ENCODE measurements at places on chromosomes 5 and 9.

- no peak for DNase-seq
These were observed 24.6 kb downstream of the SECISBP2 start for GRCh38 chr9:89342948-89343347.

DNA sequence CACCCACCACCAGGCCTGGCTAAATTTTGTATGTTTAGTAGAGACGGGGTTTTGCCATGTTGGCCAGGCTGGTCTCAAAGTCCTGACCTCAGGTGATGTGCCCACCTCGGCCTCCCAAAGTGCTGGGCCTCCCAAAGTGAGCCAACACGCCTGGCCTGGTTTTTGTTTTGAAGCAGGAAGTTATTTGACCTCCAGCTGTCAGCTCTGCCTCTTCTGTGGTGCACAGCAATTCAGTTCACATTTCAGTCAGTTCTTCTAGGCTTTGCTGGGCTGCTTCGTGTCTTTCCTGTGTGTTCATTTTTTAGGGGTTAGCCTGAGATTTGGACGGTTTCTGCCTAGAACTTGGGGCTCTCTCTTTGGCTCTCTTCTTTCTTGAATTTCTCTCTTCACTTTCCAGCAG lies 8.9 kb downstream of the LCN1 start:
- no peak for DNase-seq

DNA sequence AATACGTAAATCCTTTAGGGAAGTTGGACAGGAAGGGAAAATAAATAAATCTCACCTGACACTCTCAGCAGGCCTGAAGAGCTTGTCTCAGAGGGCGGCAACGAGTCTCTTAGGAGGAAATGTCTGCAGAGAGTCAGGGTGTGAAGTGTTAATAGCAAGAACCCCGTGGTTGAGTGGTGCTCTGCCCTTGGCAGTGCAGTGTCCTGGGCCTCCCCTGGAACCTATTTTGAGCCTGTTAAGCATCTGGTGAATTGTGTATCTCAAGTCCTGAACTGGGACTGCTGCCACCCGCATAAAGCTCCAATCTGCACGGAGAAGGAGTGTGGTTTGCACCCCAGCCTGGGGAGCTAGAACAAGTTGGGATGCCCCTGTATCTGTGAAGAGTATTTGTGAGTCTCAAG lies 211.8 kb downstream of the GOLPH3 start:
- DNase-seq: no peak

DNA sequence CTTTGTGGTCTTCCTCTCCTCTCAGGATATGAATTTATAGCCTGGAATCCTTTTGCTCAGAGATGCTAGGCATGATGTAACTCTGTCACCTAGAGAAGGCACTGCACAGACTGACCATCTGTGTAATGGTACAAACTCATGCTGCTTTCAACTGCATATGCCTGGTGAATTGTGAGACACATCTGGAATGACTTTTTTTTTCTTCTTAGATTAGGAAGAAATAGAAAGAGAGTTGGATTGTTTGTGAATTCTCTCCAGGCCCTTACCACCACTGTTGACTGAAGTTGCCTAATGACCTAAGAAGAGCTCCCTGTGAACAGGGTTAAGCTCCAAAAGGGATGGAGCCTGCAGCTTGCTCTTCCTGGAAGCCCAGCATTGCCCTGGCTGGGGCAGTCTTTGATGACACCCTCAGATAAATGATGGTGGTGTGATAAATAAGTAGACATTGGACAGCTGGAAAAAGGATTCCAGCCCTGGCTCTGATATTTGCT lies 47.8 kb upstream of the TRIM32 start:
- DNase-seq: no peak

GRCh38 chr5:176908675-176909368 lies 9.7 kb upstream of the HK3 start:
- DNase-seq: no peak

GRCh38 chr5:157214415-157214814 lies 33.8 kb downstream of the ITK start:
- DNase-seq: no peak

GRCh38 chr5:121399879-121400278 lies 451.8 kb upstream of the FTMT start:
- DNase-seq: no peak

DNA sequence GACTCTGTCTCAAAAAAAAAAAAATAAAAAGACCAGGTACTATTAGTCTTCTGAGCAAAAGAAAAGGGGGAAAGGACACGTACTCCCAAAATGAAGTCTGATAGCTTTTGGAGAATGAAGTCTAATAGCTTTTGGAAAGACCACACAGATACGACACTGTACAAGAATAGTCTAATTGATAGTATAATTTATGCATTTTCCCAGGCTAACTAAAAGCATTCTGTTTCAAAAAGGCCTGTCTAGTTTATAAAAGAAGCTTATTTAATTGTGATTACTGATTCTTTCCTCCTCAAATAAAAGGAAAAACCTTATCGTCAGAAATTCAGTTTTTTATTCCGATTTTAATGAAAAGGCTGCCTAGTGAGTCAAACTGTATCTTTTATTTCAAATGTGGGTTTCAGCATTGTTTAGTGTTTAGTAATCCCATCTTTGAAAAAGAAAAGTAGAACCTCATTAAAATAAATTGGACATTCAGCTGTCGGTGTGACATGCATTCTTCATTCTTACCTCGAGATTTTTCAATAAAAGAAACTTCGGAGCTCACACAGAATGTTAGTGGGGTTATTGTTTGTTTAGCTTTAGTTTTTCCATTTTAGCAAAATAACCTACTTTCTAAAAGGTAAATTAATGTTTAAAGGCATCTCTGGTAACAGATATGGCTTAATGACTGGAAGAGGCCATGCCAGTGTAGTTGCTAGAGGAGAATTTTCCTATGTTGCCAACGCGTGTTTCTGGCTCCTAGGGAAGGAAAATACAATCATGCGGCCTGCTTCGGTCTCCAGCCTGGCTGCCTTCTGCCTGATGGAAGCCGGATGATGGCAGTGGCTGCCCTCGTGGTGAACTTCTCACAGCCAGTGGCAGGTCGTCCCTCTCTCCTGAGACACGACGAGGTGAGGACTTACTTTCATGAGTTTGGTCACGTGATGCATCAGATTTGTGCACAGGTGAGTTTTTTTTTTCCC lies 70.0 kb downstream of the NLN start:
- DNase-seq: no peak

- no peak for DNase-seq
These were observed 12.2 kb upstream of the SPATA31D1 start for GRCh38 chr9:81976351-81976750.

DNA sequence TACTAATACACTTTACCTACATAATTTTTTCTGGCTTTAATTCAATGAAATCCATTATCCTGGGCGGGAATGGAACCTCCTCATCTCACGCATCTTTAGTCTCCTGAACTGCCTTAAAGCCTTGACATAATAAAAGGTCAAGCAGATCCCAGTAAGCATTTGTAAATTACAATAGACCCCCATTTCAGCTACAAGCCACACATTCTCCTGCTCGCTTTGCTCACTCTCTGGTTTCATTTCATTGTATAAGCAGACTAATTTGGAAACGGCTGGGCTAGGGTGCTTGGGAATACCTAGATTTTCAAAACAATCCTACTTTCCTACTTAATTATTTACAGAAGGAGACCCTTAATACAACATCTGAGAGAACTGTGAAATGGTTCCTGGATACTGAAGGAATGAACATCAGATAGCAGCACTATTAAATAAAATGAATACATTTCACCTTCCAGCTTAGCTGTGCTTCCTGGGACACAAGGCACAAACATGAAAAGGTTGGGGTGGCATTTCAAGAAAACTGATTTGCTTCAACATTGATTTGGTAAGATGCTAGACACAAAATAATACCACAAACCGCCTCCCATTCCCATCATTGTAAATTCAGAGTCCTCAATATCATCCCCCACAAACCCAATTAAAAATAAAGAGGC lies 1.5 kb downstream of the JAKMIP2 start:
- DNase-seq: no peak

DNA sequence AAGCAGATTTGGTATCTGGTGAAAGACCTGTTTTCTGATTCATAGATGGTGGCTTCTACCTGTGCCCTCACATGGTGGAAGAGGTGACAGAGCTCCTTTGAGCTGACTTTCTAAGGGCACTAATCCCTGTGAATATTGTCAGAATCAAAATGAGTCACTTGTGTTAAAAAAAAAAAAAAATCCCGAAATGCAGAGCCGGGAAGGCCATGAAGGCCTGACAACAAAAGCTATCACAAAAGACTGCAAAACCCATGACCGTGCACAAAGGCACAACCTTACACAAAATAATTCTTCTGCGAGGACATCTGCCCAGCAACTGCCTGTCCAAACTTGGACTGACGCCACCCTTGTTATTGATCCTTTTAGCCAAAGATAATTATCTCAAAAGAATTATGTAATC lies 19.6 kb upstream of the UBTD2 start:
- no peak for DNase-seq

GRCh38 chr5:40223884-40224402 lies 455.8 kb upstream of the PTGER4 start:
- DNase-seq: no peak

DNA sequence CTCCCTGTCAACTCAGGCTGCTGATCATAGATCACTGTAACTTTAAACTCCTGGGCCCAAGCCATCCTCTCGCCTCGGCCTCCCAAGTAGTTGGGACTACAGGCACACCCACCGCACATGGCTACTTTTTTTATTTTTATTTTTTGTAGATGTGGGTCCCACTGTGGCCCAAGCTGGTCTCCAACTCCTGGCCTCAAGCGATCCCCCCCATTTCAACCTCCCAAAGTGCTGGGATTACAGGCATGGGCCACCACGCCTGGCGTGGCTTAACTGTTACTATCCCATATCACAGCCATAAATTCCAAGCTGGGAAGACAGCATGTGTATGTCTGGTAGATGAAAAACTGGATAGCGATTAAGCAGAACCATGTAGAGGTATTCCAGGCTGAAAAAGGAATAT lies 1.0 kb downstream of the HDAC3 start:
- DNase-seq: no peak

DNA sequence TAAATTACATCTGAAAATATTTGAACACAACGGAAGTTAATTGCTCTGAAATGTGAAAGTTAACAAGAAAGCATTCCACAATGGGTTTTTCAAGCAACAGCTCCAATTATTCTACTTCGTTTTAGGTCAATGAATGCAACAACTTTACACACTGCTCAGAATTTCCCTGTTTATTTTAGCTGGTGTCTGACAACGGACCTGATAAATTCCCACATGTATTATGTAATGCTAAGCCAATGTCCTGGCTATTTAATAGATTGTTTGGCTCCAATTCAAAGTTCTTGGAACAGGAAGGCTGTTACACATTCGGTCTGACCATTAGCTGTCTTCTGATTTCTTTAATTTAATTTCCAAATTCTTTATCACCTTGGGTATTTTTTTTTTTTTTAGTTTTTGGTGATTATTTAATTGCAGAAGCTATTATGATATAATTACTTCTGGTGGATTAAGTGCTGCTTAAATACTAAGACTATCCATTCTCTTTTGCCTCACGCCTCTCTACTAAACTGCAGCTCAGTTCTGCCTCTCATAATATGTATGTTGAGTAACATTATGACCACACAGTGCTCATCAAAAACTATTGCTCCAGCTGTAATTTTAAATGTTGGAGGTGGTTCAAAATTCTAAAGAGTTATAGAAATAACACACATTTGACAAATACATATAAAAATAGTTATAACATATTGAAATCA lies 57.9 kb downstream of the MEF2C start:
- DNase-seq: no peak

- DNase-seq: no peak
These were observed 2.7 kb upstream of the IRF1 start for GRCh38 chr5:132493241-132493640.

DNA sequence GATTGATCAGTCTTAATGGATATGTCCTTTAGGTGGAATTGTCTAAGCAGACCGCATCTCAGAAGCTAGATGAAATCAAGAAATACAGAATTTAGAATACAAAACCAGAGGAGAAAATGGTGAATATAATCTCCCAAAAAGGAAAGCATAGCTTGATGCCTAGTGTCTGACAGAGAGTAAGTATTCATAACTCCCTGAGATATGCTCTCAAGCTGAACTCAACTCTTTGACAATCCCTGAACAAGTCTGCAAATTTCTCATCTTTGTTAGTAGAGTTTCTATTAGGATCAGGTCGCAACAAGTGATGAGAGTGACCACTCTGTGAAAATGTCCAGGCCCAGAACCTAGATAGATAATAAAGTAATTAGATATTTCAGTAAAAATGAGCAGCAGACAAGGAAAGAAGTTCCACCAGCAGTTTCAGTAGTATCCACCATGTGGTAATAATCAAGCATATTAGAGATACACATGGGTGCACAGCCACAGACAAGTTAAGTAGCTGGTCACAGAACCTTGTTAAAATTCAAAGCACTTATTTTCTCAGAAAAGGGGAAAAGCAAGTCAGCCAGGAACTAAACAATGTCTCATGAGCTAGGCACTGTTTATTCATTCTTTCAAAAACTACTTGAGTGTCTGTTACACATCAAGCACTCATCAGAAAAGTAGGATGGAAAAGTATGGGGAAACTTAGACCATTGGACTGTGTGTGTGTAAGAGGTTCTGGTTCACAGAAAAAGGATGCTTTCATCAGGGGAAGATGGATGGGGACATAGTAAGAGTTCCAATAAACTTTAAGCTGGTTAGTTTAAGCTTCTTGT lies 481.5 kb upstream of the TUSC1 start:
- DNase-seq: no peak

DNA sequence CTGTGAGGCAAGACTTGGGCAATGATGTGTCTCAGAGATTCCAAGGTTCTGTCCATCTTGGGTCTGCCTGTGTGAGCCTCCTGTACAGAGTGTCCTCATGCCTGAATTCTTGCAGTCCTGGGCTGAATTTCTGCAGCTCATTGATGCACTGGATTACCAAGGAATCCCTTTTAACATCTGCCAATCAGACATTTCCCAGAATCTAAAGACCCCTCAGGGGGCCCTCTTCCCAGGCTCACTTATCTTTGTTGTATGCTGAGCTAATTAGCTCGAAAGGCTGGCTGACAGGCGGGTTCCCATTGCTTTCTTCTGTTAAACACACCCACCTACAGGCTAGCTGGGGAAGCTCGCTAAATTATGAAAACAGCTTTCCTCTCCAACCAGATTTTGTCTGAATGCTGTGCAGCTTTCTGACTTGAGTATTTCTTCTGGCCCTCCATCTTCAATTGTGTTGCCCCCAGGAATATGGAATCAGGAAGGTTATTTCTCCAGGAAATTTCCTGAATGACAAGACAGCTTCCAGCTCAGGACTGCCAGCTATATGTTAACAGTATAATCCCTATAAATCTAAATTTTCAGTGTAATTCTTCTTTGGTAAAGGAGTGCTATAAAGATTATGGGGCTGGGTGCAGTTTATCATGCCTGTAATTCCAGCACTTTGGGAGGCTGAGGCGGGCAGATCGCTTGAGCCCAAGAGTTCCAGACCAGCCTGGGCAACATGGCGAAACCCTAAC lies at the start of gene LIX1:
Gene LIX1 (minus strand): TSS at position 91 of the 734 bp plus-strand sequence. CDS start 35 bp downstream, at position 56.
- DNase-seq: no peak
